ENCODE measurements at places on chromosomes 6 and 20. TPM values are rescaled to one million over a fixed set of nuclear protein-coding genes. Genes with fewer than 3 reads are reported as not detected.

DNA sequence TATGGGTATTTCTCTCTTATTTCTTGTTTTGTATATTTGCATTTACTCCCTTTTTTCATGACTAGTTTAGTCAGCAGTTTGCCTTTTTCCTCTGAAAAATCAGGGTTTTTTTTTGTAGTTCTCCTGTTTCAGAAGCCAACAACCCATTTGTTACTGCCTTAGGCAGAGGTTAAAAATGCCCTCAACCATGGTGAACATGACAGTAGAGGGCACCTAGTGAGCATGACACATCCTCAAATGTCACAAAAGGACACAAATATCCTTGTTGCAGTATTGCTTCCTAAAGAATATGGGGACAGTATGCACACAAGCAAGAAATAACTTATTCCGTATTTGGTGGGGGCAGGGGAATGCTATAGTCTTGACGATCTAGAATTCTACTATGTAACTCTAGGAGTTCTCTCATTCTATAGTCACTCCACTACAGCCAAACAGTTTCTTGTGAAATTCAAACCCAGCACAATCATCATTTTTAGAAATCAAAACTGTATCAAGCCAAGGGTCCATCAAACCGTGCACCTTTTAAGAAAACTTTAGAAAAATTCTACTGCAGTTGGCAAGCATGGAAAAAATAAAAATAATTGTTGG is 47.0 kb downstream of the GOPC start:
- DNase-seq = peak; percentile 8

- peak; percentile 56 for DNase-seq
Observed at GRCh38 chr6:105733556-105734162, 330.8 kb upstream of the PREP start.

The ULBP1 gene
- 0.17 TPM for total RNA-seq

GRCh38 chr6:128327890-128328289 is 192.5 kb downstream of the PTPRK start:
- DNase-seq = peak; percentile 20

DNA sequence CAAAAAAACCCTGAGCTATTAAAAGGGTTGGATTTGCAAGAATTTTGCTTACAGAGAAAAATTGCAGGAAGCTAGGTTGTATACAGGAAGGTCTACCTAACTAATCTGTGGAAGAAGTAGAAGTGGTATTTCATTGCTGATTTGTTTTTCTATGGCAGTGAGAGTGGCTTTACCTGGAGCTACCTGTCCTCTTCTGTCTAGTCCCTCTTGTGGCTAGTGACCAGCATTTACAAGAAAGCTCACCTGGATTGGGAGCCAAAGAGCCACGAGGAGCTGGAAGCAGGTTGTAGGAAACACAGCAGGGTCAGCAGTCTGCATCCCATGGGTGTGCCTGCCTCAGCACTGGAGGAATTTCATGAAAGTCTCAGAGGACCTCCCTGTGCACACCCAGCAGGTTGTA is 120.3 kb upstream of the RALGAPA2 start:
- DNase-seq = no peak

The FRK gene
- 44.4 TPM for total RNA-seq

DNA sequence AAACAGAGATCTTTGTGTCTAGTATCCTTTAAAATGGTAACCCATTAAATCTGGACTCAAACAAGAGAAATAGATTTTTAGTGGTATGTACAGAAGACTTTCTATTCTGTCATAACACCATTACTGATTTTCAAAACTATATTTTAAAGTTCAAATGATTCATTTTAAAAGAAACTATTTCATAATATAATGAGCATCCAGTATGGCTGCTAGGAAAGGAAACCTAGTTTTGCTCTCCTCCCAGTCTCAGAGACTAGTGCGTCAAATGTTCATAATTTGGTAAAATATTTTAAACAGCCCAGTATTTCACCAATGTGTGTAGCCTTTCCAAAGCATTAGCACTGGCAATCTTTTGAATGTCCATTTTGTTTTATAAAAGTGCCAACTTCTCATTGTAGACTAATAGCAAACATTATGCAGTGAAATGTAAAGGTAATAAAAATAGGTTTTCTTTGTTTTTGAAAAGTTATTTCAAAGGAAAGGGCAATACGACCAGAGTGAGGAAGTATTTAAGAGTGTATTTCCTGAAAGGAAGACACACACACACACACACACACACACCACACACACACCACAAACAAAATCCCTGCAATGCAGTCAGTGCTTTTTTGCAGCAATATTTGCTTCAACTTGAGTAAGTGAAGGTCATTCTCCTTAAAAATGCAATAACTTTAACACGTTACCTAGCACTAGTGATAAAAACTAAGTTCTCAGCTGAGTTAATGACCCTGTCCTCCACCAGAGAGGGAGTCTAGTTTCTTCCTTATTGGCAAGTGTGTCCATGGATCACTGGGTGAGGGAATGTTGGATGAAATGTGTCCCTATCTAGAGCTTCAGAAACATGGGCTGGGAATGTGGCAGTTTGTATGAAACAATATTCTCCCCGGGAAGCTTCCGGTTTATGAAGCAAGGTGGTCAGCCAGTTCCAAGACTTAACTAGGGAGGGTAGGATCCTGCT is 4.6 kb downstream of the PPP1R3G start:
- DNase-seq = no peak

The EPB41L1 gene
- total RNA-seq = 20.3 TPM

The DTNBP1 gene
- 15.1 TPM for total RNA-seq

The SEMG1 gene
- not detected for total RNA-seq

The PPP1R16B gene
- 0.15 TPM for total RNA-seq

The UBE2C gene
- 0.75 TPM for total RNA-seq

DNA sequence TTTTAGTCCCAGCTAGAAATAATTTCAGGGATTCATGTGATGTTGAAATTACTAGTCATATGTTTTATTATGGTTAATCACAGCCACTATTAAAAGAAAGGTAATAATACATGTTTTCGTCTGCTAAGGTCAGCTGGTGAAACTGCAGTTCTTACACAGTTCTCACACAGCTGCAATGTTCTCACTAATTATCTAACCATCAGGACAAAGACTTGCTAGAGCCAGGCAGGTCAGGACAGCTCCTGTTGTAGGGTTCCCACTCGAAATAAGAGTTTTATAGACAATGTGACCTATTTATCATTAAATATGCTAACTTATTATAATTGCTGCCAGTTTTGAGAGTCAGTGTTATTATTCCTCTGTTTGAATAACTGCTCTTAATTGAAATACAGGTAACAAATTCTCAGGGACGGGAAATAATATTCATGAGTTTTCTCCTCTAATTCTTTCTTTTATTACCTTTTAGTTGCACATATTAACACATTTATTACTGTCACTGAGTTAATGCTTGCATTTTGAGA is 97.9 kb downstream of the GJA1 start:
- DNase-seq = no peak

The EMILIN3 gene
- not detected for total RNA-seq

DNA sequence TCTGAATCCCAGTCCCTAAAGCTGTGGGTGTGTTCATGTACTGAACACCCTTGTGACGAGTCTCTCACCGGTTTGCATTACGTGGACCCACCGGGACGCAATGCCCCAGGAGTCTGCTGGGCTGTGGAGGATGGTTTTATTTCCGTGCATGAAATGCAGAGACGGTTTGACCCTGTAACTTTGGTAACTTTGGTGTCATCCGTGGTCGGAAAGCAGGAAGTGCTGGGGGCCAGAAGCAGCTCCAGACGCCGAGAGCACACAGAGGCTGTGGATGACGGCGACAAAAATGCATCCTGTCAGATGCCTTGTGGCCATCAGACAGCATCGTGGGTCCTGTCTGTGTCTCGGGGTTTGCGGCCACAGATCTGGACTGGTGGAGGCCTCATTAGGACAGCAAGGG is 7.2 kb downstream of the BHLHE23 start:
- DNase-seq = no peak

DNA sequence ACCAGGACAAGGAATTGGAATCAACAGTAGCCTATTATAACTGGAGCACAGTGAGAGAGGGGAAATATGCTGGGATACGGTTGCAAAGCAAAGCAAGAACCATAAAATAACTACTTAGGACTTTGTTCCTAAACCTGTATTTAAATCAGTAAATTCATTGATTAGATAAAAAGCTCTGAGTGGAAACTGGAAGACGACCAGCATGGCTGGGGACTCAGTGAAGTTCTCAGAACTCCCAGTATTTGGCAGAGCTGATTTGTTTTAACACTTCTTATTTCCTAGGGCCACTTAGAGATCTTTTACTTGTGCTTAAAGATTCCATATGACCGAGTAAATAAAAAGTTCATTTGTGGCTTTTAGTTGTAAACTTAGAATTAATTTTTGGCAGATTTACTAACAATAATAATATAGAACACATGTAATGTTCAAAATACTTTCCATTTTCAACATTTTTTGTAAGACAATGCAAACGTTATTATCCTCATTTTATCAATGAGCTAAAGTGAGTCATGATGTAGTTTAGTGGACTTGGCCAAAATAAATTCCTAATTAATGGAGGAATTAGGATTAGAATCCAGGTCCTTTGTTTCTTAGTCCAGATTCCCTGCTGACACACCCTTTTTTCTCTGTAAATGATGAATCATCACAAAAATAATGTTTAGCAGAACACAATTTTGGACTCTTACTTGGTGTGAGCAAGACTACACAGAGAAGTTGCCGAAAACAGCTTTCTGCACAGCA is 392.9 kb downstream of the GJA1 start:
- DNase-seq = no peak

GRCh38 chr6:15915508-15916178 is 213.2 kb upstream of the MYLIP start:
- no peak for DNase-seq

The LHFPL5 gene
- total RNA-seq = not detected

DNA sequence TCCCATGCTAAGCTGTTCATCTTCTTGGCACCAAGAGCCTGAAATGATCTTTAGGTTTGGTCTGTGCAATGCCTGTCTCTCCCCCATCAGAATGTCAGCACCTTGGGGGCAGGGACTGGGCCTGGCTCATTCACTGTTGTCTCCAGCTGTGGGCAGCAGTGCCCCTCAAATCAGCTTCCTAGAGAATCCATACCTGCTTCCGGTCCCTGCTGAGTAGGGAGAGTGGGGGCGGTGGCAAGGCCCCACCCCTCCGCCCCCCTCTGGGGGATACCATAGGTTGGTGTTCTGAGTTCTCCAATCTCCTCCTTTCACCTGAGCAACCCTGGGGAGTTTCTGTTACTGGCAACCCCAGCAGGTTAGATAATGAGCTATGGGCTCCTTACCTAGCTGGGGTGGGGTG is 19.2 kb upstream of the SPDEF start:
- no peak for DNase-seq

- peak; percentile 79 for DNase-seq
Observed at GRCh38 chr20:5191829-5192569, 65.2 kb downstream of the CDS2 start.

DNA sequence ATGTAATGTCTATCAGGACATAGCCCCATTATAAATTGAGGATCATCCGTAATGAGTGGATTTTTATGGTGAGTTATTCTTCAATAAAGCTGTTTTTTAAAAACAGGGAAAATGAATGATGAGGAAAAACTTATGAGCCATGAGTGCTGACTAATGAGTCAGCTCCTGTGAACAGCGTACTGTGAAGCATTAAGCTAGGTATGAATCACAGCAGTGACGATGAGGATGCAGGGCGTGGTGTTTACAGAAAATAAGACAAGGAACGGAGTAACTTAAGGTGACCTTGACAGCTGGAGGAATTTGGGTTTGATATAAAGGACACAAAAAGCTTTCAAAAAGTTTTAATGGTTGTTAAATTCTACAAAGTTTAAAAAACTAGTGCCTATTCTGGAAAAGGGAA is 96.3 kb downstream of the FOXF2 start:
- DNase-seq = peak; percentile 97

GRCh38 chr6:33384581-33385020 is 7.0 kb upstream of the KIFC1 start:
- peak; percentile 75 for DNase-seq

- no peak for DNase-seq
Observed at GRCh38 chr6:45966797-45967196, 48.9 kb downstream of the CLIC5 start.

GRCh38 chr6:90025523-90026061 is 131.3 kb downstream of the GJA10 start:
- DNase-seq = peak; percentile 87

DNA sequence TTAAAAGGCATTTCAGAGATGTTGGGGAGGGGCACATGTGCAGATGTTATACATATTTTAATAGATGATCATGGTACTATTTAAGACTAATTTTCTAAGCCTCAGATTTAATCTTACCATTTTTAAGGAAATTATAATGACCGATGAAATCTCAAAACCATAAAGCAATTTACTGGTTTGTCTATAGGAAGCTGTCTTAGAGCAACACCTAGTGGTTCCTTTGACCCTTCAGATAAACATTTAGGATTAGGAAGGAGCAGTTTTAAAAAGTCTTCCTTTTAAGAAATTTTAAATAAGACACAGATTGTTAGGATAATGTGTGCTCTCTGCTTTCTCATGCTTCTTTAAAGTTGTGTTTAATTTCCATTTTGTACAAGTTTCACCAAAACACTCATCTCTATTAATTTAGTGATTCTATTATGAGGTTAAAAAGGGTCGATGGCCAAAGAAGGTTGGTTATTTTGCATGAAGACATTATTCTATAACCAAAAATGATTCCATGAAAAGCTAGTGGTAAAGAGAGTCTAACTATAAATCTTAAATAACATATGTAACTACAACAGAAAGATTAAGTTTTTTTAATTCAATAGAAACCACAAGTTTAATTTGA is 376.4 kb downstream of the HACE1 start:
- DNase-seq = no peak

- DNase-seq = no peak
Observed at GRCh38 chr6:6622501-6622900, 34.0 kb downstream of the LY86 start.

- DNase-seq = no peak
Observed at GRCh38 chr6:167398214-167399050, 73.5 kb downstream of the TTLL2 start.

DNA sequence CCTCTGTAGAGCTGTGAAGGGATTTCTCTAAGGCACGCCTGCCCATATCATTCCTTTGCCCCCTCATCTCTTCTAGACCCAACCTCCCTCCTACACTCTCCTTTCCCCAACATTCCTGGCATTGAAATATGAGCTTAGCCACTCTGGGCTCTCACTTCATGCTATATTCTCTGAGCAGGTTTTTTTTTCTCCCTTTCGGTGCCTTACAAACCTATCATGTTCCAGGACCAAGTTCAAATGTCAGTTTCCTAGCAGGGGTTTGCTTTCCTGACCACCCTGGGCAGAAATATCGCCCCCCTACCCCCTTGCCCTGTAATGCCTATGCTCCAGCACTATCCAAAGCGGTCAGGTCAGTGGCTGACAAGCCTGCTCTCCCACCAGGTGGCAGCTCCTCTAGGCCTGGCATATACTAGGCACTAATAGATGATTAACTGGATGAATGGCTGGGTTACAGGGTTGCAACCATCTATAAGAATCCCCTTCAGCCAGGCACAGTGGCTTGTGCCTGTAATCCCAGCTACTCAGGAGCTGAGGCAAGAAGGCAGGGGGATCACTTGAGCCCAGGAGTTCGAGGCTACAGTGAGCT is 25.7 kb upstream of the AAR2 start:
- peak; percentile 61 for DNase-seq

The TP53INP2 gene
- 10.9 TPM for total RNA-seq

DNA sequence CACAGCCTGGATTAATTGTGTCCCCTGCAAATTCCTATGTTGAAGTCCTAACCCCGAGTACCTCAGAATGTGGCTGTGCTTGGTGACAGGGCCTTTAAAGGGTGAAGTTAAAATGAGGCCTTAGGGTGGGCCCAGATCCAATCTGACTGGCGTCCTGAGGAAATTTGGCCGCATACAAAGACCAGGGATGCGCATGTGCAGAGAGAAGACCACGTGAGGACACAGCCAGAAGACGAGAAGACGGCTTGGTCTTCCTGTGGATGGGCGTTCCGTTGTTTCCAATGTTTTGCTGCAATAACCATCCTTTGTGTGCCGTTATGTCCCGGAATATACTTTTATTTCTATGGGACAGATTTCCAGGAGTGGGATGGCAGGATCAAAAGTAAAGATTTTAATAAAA is 40.9 kb upstream of the SLC22A2 start:
- no peak for DNase-seq

The MYLK2 gene
- not detected for total RNA-seq
